ENCODE measurements at places on chromosomes 5 and 9. TPM values are rescaled to one million over a fixed set of nuclear protein-coding genes. Genes with fewer than 3 reads are reported as not detected.

GRCh38 chr5:176564002-176564401, 14.9 kb downstream of the CDHR2 start:
- no peak for DNase-seq

DNA sequence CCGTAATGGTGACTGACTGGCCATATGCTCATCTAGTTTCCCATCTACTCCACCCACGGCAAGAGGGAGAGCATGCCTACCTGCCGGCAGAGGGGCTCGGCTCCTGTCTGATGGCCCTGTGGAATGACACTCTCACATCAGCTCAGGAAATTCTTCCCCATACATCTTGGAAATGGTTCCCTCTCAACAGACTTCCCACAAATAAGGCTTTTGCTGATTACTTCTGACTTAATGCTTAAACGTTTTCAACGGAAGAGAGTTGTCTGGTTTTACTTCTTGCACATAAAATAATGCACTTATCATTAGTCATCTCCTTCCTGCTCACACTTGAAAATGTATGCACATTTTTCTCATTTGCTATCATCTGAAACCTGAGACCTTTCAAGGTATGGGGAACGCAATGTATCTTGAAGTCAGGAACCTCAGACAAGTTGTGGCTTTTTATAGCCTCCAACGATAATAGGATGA, 129.5 kb downstream of the TTLL11 start:
- no peak for DNase-seq

- no peak for DNase-seq
Observed at GRCh38 chr5:83764101-83764500, 43.4 kb upstream of the HAPLN1 start.

GRCh38 chr5:112109331-112110007, 309.6 kb downstream of the EPB41L4A start:
- no peak for DNase-seq

GRCh38 chr5:39760385-39761198, 335.8 kb upstream of the DAB2 start:
- DNase-seq = no peak

GRCh38 chr5:178287791-178288105, 55.1 kb upstream of the PHYKPL start:
- DNase-seq = no peak

DNA sequence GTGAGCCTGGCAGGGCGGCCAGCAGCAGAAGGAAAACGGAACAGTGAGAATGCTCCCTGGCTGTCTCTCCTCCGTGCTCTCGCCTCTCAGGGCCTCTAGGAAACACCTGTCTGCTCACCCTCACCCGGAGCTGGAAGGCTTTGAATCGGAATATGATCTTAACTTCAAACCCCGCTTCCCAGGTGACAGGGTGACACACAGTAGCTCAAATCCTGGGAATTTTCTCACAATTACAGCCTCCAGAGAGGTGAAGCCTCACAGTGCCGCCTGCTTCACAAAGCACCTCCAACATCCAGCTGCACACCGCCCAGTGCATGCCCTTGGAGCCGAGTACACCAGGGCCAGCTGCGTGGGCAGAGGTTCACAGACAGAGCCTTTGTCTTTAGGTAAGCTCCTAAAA, 12.5 kb downstream of the SEC16A start:
- no peak for DNase-seq

DNA sequence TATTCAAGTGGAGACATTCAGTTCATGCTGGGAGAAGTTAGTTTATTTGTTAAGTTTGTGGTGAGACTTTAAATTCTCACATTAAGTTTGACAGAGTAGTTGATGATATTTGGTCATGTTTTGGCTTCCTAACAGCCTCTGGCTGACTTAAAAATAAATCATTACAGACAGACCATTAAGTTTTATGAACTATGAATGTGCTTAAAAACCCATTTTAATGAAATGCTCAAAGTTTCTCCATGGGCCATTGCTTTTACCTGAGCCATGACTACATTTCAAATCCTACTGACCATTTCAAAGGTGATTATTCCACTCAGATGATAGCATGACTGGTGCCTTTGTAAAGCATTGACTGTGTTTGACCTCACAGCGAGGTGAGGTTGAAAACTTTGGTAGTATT, 192.7 kb downstream of the LRRC70 start:
- DNase-seq = no peak

GRCh38 chr5:177479774-177480173, 6.3 kb upstream of the DBN1 start:
- no peak for DNase-seq

DNA sequence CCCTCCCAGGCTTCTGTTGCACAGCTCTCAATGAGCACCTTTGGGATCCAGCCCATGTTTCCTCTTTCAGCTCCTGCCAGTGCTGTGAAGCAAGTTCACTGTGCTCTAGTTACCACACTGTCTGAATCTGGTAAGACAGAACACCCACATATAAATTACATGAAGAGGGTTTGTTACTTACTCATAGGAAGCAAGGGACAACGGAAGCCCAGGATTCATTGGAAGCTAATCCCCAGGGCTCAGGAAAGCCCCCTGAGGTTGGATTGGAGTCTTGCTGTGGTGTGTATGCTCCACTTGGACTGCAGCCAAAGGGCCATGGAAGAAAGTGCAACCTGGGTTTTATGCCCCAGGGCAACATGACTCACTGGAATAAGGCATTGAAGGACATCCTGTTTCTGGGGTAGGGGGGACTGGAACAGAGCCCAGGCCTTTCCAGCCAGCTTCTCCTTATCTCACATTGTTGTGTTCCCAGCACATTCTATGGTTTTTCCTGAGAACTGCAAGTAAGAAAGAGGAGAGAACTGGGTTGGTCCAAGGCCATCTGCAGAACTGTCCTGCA, 15.6 kb upstream of the CLK4 start:
- peak; percentile 63 for DNase-seq

DNA sequence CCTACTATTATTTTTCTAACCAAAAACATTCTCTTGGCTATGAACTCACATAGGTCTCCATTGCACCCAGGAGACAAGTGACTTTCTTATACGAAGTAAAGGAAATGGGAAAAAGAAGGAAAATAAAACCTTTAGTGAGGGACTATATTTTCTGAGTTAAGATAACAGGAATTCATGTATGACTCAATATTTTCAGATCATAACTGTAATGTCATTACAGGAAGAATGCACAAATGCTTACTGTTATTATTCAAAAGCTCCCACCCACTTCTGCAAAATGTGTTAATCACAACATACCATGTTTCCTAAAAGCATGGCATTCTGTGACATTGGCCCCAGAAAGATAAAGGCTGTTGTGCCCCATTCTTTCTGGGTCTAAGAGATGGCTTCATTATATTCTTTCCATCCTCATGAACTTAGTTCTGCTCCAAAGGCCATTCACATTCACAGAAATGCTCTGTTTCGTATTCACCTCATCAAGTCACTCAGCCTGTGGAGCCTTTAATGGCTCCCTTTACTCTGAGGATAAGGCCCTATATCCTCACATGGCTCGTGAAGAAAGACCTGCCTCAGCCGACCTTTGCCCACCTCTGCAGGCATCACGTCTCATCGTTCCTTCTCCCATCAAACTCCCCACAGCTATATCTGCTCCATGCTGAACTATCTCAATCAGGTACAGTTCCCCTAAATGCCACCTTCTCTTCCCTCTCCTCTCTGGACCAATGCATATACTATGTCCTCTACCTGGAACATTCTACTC, 77.0 kb downstream of the ABCA1 start:
- no peak for DNase-seq

DNA sequence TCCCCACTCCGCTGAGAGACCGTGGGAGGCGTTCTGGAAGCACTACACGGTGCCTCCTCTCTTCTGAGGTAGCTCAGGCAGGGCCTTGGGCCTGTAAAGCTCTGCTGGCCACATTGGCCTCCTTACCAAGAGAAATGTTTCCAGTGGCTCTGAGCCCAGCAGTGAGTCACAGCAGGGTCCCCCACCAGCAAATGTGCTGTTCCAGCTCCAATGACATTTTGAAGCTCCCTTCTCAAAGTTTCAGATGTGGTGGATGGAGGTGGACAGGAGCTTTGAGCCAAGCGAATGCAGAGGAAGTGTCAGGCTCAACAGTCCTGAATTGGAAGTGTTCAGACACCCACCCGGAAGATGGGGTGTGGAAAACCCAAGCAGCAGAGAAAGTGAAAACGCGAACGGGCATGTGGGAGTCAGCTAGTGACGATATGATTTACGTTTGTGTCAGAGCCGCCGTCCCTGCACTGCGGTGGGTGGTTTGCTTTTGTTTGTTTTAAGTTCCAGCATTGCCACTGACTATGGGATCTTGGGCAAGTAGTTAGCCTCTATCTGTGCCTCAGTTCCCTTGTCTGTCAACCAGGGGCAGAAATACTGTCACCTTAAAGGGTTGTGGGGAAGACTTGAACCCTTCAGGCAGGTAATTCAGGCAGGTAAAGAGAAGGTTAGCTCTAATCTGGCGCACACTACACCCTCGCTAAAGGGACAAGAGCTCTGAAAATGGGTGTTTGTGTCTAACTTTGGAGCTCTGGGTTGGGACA, 38.2 kb downstream of the C5orf15 start:
- DNase-seq = peak; percentile 84

DNA sequence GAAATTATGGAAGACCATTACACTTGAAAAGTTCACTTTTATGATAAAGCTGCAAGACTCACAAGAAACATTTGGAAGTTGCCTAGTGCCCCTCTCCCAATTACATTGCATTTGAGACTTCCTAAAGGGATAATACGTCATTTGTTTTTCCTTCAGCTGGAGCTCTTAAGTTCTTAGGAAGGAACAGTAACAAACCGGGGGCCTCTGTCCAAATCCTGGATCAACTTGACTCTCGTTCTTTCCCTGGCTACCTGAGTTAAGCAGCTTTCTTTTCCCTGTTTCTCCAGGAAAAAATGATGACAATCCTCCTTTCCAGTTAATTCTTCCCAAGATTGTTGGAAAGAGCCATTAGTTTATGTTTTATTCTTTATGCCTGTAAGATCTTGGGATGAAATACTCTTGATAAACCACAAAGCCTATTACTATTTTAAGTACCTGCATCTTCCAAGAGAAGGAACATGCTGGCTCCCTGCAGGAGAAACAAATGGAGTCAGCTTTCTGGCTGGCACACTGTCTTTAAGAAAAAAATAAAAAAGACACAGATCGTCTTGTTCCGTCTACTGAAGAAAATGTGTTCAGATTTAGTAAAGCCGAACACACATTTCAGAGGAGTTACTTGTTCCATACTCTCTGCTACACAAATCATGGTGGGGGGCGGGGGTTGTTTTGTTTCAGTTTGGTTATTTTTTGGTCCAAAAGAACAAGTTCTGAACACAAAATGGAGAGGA, 297.9 kb downstream of the EFNA5 start:
- no peak for DNase-seq

DNA sequence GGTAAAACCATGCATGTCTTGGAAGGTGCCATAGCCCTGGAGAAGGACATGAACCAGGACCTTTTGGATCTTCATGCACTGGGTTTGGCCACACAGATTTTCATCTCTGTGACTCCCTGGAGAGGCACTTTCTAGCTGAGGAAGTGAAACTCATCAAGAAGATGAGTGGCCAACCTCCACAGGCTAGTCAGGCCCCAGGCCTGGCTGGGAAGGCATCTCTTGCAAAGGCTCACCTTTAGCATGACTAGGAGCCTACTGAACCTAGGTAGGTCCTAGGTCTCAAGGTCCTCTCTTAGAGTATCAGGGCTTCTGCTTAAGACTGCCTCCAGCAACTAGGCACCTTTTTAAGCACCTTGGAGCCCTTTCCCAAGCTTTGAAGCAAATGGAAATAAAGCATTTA, 1448.7 kb upstream of the ACO1 start:
- DNase-seq = no peak

GRCh38 chr9:134472256-134472655, 146.0 kb downstream of the RXRA start:
- DNase-seq = no peak

The MELK gene
- not detected for total RNA-seq

The IDNK gene
- total RNA-seq = not detected

The CATSPER3 gene
- total RNA-seq = not detected

The DHFR gene
- total RNA-seq = 0.53 TPM

The SNCAIP gene
- total RNA-seq = 2.9 TPM

The GABBR2 gene
- not detected for total RNA-seq

The NUDT12 gene
- 6.3 TPM for total RNA-seq

The SMIM33 gene
- total RNA-seq = not detected

The SLC45A2 gene
- total RNA-seq = not detected
